ENCODE measurements at places on chromosomes 5 and 9.

DNA sequence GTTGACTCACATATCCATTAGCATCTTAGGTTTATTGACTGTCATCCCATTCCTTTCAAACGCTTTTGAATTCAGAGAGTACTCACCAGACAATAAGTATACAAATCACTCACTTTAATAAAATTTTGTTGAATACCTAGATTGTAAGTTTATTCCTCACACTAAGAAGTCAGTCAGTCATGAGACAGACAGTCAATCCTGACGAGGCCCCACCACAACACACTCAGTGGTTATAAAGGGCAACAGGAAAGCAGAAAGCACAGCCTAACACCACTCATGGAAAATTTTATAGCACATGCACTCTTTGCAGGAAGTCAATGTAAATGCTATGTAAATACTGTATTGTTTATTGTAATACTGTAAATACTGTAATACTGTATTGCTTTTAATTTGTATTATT lies 176.3 kb upstream of the PTGER4 start:
- DNase-seq: no peak

GRCh38 chr5:133386662-133387061 lies 225.7 kb downstream of the FSTL4 start:
- no peak for DNase-seq

- no peak for DNase-seq
Observed at GRCh38 chr5:164809821-164810220, 1304.4 kb downstream of the MAT2B start.

- DNase-seq: peak; percentile 60
Observed at GRCh38 chr5:111550282-111551020, 38.1 kb upstream of the STARD4 start.

GRCh38 chr5:33936004-33936380 lies 194 bp upstream of the RXFP3 start:
- peak; percentile 69 for DNase-seq

- DNase-seq: no peak
Observed at GRCh38 chr5:76014005-76014404, 69.2 kb upstream of the SV2C start.

- DNase-seq: no peak
Observed at GRCh38 chr5:38853753-38854470, 8.1 kb downstream of the OSMR start.

DNA sequence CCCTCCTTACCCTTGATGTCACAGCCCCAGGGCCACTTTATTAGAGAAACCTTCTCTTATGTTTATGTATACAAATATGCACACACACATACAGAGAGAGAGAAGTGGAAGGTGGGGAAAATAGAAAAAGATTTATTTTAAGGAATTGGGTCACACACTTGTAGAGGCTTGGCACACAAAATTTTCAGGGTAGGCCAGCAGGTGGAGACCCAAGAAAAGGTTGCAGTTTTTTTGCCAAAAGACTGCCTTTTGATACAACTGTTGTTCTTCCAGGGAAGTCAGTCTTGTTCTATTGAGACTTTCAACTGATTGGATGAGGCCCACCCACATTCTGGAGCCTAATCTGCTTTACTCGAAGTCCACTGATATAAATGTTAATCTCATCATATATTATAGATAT lies 131.1 kb upstream of the PPP1R2B start:
- DNase-seq: no peak

GRCh38 chr9:106936680-106937079 lies 73.7 kb downstream of the ZNF462 start:
- DNase-seq: peak; percentile 48

DNA sequence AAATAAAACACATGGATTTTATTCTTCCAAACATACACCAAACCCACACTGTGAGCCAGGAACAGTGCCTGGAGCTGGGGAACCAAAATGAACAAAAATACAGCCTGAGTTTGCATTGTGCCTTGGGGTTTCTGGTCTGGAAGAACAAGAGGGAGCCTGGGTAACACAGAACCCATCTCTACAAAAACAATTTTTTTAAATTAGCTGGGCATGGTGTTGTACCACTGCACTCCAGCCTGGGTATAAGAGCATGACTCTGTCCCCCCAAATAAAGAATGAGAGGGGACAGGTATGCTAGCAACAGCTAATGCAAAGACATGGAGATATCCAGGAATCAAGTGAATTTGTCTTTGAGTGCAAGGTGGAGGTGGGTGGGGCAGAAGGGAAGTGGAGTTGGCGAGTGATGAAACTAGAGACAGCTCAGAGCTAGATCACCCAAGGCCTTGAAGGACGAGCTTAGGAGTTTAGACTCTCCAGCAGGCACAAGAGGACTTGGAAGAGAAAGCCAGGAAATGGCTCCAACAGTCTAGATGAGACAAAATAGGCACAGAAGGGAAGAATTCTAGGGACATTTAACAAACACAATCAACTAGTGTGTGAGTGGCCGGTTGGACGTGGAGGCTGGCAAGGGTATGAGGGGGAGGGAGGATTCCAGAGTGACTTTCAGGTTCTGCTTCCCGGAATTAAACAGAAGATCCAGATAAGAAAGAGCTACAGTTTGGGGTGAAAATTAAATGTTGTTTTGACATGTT lies 47.4 kb downstream of the FNBP1 start:
- DNase-seq: no peak

- no peak for DNase-seq
Observed at GRCh38 chr9:93288891-93289883, 105.2 kb downstream of the WNK2 start.

GRCh38 chr5:95917207-95917606 lies 44.4 kb downstream of the ELL2 start:
- DNase-seq: no peak

DNA sequence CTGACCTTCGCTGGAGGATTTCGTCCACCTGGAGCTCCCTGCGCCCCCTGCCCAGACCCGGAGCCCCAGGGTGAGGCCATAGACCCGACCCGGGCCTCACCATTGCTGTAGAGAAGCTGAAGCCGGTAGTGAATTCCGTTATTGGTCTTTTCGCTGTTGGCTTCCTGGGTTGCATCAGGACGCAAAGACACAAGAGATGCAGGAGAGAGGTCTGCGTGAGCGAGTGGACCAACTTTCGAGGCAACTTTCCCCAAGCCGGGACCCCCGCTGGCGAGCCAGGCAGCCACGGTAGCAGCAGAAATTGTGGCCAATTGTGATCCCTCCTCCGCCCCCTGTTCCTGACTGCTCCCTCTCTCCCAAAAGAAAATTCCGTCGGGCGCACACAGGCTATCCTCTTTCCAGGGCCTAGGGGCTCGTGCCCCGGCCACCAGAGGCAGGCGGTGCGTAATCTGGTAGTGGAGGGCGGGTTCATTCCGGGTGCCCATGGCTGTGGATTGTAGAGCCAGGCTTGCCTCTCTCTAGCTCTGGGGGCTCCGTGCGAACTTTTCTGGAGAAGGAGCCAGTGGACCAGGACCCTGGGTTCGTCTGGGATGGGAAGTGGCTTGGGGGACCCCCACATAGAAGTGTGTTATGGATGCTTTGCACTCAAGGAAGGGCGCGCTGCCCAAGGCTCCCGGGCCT lies 3.3 kb downstream of the EBF1 start:
- no peak for DNase-seq

DNA sequence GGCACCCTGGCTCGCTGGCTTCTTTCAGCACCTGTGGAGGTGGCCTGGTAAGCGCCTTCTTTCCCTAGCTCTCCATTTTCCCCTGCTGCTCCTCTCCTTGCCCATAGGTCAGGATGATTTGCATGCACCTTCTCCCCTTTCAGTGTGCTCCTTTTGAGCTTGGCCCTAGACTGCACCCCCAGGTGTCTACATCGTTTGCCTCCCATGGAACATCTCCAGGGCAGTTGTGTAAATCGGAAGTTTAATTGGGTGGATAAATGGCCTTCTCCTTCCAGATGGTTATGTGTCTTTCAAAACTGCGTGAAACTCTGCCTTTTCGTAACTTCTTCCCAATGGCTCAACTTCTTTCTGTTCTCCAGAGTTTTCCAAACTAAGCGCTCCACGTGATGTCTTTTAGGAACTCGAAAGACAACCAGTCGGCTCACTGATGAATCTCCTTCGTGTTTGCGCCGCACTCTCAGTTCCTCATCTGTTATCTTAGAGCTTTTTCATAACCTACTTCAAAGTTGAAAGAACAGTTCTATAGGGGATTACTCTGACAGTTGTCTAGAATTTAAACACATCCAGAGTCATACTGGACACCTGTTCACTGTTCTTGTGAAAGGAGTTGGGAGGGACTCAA lies 1.7 kb downstream of the ADAMTS19 start:
- DNase-seq: no peak

DNA sequence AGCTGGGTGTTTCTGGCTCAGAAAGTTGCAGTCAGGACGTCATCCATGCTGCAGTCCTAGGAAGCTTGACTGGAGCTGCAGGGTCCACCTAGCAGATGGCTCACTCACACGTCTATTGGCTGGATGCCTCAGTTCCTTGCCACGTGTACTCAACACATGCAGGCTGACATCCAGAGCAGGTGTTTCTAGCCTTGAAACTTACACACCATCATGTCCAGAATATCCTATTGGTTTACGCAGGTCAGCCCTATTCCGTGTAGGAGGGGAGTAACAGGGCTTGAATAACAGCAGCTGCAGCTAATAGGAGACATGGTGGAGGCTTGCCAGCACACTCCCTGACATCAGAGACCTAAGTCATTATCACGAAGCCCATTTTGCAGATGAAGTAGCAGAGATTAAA lies 473.5 kb downstream of the ACTL7B start:
- DNase-seq: no peak

DNA sequence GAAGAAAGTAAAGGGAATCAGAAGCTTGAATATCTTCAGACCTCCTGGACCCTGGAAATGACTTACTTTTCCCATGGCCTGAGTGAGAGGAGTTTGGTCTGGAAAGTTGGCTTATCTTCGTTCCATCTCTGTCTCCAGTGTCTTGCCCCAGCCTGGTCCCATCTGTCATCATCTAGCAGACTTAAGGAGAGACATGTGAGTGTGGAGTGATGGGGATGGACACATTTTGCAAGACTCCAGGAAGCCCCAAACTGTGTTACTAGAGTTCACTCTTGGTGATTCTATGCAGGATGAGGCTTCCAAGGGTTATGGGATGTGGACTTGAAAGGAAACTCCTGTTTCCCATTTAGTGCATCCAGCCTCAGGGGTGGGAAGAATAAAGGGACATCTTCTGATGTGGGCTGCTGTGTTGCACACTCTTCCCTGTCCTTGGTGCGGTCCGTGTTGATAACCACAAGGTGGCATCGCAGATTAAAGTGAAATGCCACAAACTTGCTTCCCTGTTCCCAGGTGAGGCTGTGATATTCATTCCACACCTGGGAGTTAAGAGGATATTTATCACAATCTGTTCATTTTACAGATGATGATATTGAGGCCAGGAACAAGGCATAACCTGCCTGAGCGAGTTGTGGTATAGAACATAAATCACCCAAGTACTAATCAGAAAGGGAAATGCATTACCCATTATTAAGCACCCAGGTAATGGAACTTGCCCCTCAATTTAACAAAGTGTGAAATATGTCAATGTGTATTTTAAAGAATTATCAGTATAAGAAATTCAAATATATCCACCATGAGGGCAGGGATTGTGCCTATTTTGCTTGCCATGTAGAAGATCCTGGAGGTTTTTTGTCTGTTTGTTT lies 269.9 kb upstream of the PAPPA start:
- DNase-seq: peak; percentile 3

DNA sequence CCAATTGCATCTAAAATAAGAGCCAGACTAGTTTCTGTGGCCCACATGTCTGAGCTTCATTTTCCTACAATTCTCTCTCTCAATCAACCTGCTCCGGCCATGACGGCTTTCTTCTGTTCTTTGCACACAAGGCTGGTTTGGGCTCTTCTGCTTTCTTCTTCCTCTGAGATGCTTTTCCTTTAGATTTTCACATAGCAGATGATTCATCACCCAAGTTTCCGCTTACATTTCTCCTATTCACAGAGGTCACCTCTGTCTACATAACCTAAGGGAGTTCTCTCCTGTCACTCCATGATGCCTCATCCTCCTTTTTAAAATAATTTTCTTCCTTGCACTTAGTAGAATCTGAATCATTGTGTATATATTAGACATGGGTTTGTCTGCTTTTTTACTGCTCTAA lies 334.6 kb upstream of the TUSC1 start:
- DNase-seq: no peak

DNA sequence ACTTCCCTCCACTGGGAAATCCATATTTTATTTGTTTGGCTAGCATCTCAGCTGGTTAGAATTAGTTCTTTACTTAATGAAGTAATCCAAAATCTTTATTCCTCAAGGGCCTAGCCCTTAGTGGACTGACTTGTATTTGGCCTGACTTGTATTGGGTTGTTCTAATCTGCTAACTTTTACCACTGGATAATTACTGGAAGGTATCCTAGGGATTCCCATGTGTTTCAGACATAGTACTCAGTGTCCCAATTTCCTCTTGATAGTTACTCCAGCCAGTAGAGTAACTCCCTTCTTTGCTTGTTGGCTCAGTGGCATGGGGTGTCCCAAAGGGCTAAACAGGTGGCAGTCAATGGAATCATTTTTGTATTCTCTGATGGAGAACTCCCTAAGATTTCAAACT lies 156.0 kb downstream of the DCP2 start:
- no peak for DNase-seq

GRCh38 chr9:2967766-2968165 lies 123.9 kb upstream of the PUM3 start:
- DNase-seq: no peak
